Activated CD4-positive, CD25-positive, alpha-beta regulatory T cell (primary cell): ENCODE measurements at places on chromosomes 16 and 17.

- DNase-seq, result no peak
Measured at GRCh38 chr17:51819341-51820219, 338.9 kb downstream of the CA10 start.

DNA sequence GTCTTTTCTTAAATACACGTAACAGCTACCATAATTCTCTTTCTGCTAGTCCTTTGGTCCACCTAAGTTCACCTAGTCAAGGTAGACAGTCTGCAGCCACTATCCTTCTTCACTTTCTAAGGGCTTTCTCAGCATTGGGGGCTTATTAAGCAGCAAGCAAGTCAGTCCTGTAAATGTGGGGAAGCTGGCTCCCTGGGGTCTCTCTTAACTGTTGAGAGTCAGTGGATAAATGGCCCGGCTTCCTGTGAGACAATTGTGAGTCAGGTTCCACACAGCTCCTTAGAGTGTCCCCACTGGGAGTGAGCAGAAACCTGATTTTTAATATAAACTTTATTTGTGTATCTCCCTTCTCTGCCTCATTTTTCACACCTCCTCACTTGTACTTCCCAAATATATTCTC lies 132.1 kb downstream of the CDH13 start:
- no peak for DNase-seq

DNA sequence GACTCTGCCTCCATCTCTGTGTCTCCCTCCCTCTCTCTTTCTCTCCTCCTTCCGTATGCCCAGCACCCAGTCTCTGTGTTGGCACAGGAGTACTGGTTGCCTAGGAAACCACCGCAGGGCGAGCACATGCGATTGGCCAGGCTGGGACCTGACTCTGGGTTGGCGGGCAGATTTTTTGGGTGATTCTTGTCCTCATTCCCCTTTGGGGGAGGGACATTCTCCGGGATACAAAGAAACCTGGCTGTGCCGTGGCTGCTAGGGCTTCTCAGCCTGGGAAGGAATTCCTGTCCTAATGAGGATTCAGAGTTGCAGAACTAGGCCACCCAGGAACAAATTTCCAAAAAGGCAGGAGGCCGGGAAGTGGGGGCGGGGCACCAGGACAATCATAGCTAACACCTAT lies 168.9 kb downstream of the SHISA9 start:
- DNase-seq, result no peak

DNA sequence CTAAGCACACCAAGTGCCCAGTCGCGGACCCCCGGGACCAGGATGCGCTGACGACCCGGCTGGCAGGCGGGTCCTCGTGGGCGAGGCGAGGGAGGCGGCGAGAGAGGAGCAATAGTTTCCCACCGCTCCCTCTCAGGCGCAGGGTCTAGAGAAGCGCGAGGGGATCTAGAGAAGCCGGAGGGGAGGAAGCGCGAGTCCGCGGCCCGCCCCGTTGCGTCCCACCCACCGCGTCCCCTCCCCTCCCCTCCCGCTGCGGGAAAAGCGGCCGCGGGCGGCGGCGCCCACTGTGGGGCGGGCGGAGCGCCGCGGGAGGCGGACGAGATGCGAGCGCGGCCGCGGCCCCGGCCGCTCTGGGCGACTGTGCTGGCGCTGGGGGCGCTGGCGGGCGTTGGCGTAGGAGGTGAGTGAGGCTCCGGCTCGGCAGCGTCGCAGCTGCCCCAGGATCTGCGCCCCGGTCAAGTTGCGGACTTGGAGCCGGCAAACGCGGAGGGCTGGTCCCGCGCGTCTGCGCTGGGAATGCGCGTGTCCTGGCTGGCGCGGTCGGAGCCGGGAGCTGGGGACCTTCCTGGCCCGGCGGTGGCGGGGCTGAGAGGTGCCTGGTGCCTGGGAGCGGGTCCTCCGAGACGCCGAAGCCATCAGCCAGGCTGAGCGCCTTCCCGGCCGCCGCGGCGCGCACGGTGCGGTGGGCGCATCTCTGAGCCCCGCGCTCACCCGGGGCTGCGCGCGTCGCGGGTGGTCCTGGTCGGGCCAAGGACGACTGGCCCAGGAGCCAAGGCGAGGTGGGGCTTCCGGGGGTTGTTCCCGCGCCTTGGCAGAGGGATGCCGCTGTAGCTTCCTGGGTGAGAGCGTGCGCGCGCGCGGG lies at the start of gene ITGB3:
Gene ITGB3, plus strand, starts transcription at position 287 of the 862 bp plus-strand sequence. Its CDS starts 35 bp downstream, at position 322.
- DNase-seq, result peak; percentile 14

- DNase-seq, result no peak
Measured at GRCh38 chr16:13919330-13919682, 648 bp upstream of the ERCC4 start.

DNA sequence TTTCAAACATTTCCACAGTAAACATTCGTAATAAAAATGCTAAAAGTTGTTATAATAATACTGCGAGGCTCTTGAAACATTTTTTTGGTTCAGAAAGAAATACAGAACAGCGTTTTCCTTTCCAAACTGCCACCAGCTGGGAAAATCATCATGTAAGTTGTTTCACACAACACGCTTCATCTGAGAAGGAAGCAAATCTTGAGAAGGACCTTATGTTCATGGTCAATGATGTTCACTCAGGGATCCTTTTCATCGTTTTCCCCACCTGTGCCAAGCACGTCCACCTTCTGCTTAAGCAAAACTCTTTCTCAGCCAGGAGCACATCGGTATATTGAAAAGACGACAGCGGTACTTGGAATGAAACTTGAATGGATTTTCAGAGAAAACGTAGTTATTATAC lies 274.5 kb upstream of the ELAC2 start:
- DNase-seq, result no peak

GRCh38 chr17:42784811-42785592 lies 4.6 kb downstream of the WNK4 start:
- DNase-seq, result no peak

- DNase-seq, result no peak
Measured at GRCh38 chr17:16492613-16493530, 879 bp upstream of the LRRC75A start.

DNA sequence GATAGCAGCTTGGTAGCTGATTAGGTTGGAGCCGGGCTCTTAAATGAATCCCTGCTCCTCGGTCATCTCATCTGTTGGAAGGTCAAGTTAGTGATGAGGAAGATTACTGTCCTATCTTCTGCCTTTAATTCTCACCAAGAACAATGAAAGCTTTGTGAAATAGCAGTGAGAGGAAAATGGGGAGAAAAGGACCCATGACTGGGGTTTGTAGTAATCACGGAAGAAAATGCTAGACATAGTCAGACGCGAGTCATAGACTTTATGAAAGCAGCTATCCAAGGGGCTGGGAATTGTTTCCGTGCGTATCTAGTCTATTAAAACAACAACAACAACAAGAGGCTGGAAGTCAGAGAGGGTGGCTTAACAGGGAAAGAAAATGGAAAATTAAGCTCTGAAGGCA lies 18.3 kb downstream of the PIK3R5 start:
- DNase-seq, result no peak

DNA sequence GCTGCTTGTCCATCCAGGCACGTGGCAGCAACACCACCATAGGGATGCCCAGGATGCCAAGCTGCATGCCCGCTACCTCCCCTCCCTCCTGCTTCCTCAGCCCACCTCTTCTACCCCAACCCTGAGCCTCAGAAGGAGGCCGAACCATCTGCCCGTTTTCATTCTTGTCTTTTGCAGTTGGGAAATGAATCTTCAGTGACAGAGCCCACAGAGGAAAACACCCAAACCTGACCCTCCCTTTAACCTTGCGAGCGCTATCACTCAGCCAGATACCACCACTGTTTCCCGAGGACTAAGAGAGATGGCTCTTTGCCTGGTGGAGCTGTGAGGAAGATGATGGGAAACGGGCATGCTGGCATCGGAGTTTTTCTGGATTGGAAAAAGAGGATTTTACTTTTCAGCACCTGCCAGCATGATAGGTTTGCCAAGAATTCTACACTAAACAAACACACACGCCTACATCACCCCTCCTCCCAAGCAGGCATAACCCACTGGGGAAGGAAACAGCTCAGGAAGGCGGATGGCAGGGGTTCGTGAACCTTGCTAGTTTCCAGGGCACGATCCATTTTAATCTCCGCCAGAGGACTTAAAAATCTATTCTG lies 457.4 kb downstream of the SLC39A11 start:
- no peak for DNase-seq

- DNase-seq, result no peak
Measured at GRCh38 chr16:85998171-85998867, 99.4 kb downstream of the IRF8 start.

GRCh38 chr16:73473713-73474112 lies 425.8 kb upstream of the ZFHX3 start:
- no peak for DNase-seq

DNA sequence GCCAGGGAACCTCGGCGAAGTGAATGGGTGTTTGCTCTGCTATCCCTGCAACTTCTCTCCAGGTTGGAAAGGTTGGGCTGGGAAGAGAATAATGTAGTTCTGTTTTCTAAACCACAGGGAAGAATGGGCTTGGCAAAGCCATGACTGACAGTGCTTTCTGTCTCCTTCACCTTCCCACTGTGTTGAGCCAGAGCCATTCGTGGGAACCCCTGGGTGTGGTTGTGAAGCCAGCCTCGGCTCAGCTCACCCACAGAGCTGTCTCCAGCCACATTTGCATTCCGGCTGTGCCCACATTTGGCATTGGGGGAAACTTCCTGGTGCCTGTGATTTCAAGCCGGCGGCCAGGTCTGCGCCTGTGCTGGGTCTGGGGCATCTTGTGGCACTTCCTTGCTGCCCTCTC lies 39.9 kb downstream of the BAIAP2 start:
- DNase-seq, result no peak

GRCh38 chr16:82631701-82632685 lies 5.2 kb downstream of the CDH13 start:
- DNase-seq, result no peak

DNA sequence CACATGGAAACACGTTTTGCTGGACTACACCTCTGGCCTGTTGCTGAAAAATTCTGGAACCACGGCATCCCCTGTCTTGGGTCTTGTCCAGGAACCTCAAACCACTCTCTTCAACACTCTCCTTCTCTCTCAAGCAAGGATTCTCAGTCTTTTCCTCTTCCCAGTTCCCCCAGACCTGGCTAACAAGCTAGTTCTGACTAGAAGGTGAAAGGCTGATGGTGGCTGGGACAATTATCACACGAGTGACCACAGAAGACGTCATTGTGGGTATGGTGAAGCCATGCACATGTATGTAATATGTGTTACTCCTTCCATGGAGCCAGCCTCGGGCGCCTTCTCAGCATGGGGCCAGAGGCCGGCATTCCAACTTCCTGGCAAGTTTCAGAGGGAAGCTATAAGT lies 123.0 kb downstream of the CDYL2 start:
- DNase-seq, result no peak

DNA sequence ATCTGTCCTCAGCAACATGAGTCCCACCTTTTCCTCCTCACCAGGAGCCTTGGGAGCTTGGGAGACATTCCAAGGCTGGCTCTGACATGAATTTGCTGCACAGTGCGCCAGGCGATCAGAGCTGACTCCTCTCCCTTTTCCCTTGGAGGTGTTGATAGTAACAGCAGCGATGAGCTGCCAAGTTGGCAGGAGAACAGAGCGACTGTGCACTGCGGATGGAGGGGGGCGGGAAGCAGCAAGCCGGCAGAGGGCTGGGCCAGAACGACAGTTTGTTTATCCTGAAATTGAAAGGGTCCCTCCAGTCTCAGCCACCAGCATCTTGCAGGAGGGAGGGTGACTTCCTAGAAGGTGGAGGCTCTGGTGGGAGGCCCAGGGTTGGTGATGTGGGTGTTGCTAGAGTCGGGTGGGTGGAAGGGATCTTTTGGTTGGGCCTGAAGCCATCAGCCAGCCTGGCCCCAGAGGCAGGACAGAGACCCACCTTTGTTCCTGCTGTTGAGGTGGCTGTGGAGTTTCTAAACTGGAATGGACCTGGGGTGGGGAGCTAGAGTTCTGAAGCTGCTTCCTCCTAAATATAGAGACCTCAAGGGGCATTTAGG lies 22.5 kb upstream of the DYNLL2 start:
- no peak for DNase-seq

- no peak for DNase-seq
Measured at GRCh38 chr16:88473666-88474534, 20.8 kb downstream of the ZFPM1 start.

- no peak for DNase-seq
Measured at GRCh38 chr16:85651629-85652430, 36.9 kb downstream of the GINS2 start.

DNA sequence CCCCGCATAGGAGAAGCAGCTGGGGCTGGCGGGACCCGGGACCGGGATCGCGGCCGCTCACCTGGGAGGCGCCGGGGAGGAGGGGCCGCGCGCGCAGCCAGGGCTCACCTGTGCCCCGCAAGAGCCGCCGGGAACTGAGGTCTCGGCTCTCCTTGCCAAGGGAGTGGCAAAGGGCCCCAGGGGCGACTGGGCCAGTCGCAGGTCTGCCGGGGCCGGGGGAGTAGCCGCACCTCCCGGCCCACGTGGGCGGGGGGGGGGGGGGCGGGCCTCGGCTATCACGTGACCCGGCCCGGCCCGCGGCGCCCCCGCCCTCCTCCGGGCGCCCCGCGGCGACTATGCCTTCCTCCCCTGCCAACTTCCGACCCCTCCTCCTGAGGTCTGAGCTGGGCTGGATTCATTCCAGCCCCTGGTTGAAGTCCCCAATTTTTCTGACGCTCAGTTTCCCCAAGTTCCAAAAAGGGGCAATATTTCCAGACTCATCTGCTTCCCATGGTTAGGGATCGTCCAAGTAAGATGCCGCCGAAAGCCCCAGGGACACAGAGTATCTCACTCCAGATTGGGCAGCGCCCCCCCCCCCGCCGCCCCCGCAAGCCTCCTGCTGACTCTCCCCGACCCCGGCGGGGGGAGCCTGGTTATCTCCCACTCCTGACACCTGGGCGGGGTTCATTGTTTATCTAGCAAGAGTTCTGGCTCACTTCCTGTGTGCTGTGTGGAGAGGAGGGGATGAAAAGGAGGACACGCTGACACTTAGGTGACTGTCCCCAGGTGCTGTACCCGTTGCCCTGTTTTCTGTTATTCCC lies at the start of gene TMC6:
Gene TMC6, minus strand, starts transcription at position 205 of the 800 bp plus-strand sequence. CDS start 1,923 bp downstream, outside the sequence.
- DNase-seq, result peak; percentile 60

GRCh38 chr17:8185582-8186445 lies 4.2 kb downstream of the BORCS6 start:
- DNase-seq, result peak; percentile 97

DNA sequence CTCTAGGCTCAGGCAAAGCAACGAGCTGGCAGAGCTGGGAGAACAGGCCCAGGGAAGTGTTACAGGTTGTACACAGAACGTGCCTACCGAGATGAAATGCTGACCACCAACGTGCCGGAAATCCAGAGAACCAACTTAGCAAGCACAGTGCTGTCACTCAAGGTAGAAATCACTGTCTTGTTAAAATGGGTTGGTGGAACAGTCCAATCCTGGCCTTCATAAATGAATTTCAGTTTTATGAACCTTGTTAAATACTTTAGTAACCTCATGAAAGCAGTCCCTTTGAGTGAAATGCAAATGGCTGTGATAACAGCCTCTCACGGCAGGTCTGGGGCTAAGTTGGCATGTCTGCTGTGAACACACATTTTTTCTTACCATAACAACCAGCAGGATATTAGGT lies 29.0 kb downstream of the ETV4 start:
- DNase-seq, result no peak
